ENCODE measurements at places on chromosomes 2 and 18. TPM values are rescaled to one million over a fixed set of nuclear protein-coding genes. Genes with fewer than 3 reads are reported as not detected.

GRCh38 chr2:178109813-178110212, 2.4 kb upstream of the RBM45 start:
- no peak overlapping the region for H3K27ac ChIP-seq

DNA sequence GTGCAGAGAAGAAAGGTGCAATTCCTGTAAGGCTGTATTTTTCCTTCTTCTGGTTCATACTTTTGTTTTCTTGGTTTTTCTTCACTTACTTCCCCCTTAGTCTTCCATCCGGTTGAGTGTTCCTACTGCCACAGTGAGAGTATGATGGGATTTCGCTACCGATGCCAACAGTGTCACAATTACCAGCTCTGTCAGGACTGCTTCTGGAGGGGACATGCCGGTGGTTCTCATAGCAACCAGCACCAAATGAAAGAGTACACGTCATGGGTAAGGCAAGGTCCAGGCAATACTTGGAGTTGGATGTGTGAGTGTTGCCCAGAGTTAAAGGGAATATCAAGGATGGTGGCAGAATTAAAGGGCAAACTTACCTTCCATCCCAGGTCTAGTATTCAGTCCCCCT, 108.0 kb downstream of the DTNA start:
- H3K4me3 ChIP-seq: no peak overlapping the region
- no peaks in the 10 kb centered on the region for H3K4me1 ChIP-seq
- no peak for DNase-seq
- H3K36me3 ChIP-seq: peaks cover 59% of the 10 kb centered on the region

- peak overlapping the region; percentile 83 for H3K27ac ChIP-seq
- peak overlapping the region; percentile 0 for H3K4me3 ChIP-seq
- no peak for DNase-seq
Observed at GRCh38 chr2:178819992-178820391, 12.8 kb upstream of the TTN start.

ARHGAP15 gene
- 2.8 TPM for total RNA-seq

- no peak overlapping the region for H3K4me3 ChIP-seq
- H3K27ac ChIP-seq: no peak overlapping the region
- no peaks in the 10 kb centered on the region for H3K27me3 ChIP-seq
- no peaks in the 10 kb centered on the region for H3K4me1 ChIP-seq
Observed at GRCh38 chr18:21167641-21168377, 56.2 kb upstream of the ROCK1 start.

KCTD18 gene
- total RNA-seq: 10.6 TPM

- H3K4me1 ChIP-seq: no peaks in the 10 kb centered on the region
- H3K27me3 ChIP-seq: no peaks in the 10 kb centered on the region
- H3K36me3 ChIP-seq: no peaks in the 10 kb centered on the region
- H3K27ac ChIP-seq: no peak overlapping the region
- H3K4me3 ChIP-seq: no peak overlapping the region
Observed at GRCh38 chr2:52934323-52934898, 833.2 kb upstream of the CHAC2 start.

KLHL30 gene
- total RNA-seq: 28.5 TPM

All from heart right ventricle (tissue), 16 donors.